ENCODE measurements at places on chromosomes 5 and 9.

DNA sequence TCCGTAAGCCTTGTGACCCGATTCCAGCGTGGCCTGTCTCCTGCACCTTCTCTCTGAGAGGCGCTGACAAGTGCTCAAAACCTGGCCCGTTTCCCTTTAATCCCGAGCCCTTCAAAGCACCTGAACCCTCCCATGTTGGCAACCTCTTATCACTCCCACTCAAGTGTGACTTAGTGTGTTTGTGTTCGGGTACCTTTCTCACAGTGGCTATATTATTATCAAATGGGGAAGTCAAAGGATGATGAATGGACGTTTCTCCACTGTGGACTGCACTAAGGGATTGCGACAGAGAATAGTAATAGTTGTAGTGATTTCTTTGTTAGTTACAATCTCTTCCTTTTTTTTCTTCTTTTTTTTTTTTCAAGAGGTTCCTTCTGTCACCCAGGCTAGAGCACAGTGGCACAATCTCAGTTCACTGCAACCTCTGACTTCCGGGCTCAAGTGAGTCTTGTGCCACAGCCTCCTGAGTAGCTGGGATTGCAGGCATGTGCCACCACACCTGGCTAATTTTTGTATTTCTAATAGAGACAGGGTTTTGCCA is 65.4 kb upstream of the TNFSF8 start:
- DNase-seq: no peak

- DNase-seq: no peak
Measured at GRCh38 chr5:87421307-87421706, 8.6 kb upstream of the CCNH start.

DNA sequence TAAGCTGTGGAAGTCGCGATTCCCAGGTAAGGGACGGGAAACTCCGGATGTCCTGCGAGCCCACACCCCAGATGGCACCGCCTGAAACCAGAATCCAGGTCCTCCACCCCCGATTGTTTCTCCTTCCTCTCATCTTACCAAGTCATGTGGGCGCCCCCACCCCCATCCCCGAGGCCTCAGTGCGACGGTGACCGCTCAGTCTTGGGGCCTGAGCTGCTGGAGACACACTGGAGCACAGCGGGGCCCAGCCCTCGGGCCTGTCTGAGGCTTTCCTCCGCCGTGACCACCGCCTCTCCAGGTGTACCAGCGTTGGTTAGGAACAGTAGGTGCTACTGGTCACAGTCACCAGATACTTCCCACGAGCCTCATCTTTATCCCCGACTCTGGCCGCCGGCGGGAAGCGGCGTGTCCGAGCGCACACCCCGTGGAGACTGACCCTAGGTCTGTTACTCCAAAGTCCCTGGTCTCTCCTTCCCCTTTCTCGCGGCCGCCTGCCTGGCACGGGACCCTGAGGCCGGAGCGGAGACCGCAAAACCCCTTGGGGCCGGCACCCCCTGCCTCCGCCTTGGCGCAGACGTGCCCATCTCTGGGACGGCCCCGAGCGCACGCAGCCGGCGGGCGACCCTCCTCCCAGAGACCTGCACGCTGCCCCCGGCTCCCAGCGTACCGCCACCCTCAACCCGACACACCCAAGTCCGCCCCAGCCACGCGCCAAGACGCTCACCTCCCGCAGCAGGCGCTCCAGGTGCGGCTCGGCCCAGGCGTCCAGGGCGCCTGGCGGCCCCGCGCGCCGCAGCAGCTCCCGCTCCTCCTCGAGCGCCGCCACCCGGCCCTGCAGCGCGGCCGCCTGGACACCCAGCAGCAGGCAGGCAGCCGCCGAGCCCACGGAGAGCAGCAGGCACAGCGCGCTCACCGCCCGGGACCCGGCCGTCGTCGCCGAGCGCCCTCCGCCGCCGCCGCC is 733 bp downstream of the COL23A1 start:
- no peak for DNase-seq

DNA sequence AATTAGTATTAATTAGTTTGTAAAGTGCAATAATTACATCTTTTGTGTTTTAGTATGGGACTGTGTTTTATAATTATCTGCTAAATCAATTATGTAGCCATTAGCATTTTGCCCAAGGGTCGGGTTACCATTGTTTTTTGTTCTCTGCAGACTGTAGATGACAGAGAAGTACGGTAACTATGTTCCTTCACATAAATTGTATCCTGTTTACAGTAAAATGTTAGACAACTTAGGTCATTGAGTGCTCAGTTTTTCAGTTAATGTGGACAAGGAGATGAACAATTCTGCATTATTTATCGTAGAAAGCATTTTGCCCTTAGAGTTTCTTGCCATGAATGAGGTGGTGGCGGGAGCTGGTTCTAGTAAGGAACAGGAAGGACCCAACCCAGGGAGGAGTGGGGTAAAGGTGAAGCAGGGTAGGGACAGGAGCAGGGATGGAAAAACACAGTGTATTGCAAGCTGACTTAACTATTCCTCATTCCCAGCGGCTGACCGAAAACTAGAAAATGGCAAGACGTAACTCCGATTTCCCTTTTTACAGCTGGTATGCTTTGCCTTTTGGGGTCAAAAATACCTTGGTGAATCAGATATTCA is 243.7 kb upstream of the SLC24A2 start:
- DNase-seq: no peak

DNA sequence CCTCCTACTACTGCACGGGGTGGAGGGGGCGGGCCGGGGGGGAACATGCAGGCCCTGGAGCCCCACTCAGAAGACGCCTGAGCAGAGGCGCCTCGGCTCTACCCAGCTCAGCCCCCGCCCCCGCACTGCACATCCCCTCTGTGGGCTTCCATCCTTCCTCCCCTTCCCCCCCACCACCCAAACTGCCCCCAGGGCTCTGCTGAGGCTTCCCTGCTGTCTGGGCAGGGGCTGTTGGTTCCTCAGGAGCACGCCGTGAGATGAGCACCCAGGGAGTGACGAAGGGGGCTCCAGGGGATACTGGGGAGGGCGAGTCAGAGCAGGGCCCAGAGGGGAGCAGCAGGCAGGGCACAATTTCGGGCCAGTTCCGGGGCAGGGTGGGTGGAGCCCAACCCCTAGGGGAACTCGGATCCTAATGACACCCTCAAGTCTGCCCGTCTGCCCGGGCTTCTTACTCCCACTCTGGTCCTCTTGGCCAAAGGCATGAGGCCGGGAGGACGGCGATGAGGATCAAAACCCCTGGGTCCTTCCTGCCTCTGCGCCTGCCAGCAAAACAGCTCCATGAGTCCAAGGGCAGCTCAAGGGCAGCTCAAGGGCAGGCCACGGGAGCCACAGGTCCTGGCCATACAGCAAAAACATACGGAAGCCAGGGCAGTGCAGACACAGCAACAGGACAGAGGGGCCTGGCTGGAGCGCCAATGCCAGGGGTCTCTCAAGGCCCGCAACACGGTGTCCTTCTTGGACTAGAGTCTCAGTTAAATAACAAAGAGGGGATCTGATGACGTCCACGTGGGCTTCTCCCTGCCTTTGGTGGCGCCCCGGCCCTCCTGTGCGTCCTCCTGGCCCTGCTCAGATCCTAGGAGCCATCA is 200.9 kb downstream of the AUH start:
- peak; percentile 11 for DNase-seq

DNA sequence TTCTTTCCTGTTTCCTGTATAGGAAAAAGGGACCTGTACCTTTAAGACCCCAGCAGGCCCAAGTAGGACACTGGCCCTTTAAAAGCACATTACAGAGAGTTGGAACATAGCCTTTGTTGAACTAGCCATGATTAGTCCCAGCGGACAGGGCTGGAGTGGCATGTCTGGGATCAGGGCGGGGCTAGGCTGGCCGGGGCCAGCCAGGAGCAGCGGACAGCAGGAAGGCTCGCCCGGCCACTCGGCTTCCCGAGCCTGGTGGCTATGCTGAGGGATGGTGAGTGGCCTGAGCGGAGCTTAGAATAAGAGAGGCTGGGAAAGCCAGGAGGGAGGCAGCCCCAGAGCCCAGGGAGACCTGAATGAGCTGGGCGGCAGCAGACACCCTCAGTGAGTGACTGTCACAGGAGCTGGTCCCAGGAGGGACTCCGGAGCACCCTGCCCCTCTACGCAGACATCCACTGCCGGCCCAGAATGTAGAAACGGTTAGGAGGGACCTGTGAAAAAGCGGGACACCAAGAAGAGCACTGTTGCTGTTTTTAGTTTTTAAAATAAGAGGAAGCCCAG is 92.1 kb downstream of the DAB2IP start:
- no peak for DNase-seq

DNA sequence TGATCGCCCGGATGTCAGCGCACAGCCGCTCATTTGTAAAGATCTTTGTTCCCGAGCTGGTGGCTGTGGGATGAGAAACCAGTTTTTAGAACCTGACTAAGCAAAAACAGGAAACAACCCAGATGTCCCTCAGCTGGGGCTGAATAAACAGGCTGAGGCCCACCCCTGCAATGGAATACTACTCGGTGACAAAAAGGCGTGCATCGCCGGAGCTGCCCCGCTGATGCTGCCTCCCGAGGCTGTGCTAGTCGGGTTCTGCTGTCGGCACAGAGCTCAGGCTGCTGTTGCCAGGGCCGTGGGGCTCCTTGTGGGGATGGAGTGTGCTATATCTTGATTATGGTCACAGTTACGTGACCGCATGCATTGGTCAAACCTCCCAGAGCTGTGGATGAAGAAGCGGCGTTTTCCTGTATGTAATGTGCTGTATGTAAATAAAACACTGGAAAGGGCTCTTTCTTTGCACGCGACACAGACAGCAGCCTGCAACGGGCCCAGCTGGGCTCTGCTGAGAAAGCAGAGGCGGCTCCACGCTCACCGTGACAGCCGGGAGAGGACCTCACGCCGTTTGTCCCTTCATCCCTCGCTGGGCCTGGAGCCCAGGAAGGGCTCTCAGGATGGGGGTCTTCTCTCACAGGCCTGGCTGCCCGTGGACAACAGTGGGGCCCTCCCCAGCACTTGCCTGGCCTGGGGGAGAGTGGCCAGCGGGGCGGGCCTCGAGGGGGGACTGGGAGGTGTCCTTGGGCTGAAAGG is 51.5 kb upstream of the RNU6ATAC start:
- DNase-seq: no peak
